Stimulated activated CD4-positive, alpha-beta T cell treated with anti-CD3 and anti-CD28 coated beads, TNF-alpha, amount 100 ng/mL, for 1 hour (primary cell): ENCODE measurements at places on chromosomes 3 and 15.

GRCh38 chr3:130748981-130749380, 2.4 kb upstream of the PIK3R4 start:
- DNase-seq: no peak

GRCh38 chr3:39065197-39065596, 13.4 kb downstream of the WDR48 start:
- DNase-seq: no peak

DNA sequence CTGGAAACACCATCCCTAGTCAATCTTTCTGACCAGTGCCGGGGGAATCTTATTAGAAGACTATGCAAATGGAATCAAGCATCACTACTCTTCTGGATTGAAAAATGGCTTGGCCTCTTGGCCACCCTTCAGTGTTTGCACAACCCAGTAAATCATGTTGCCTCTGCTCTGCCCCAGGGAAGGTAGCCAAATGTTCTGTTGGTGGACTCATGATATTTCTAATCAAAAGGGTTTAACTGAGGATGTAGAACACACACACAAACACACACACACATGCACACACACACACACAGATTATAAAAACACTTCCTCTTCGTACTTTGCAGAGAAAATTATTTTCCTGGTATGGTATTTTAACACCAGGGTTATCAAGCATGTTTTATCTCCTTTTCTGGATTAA, 7.9 kb downstream of the RBP2 start:
- DNase-seq: no peak

DNA sequence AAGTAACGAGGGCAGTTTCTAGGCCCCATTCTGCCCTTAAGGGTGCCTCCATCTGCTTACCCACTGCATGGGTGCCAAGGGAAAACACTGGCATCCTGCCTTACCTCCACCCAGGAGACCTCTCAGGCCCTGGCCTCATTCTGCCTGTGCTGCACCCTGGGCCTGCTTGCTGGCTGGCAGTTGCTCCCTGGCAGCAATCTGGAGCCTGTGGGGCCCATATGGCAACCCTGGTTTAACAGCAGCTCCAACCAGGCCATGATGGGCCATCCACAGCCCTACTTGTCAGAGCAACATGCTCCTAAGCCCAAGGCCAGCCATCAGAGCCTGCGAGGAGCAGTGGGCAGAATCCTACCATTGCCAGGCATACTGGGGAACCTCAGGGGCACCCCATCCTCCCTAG, 3.7 kb downstream of the C3orf18 start:
- DNase-seq: no peak

DNA sequence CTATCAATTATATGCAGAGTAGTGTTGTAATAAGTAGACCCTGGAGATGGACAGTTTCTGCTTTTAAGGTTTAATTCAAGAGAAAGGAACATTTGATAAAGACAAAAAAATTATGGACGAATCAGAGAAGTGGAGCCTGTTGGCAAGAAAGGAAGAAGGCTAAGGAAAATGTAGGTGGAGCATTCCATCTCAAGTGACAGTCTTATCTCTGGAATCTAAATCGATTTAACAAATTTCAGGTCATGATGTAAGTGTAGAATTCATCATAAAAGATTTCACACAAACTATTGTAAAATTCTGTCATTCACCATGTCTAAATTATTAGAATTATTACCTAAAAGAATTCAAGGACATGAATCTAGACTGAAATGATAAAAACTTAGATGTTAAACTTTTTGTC, 36.3 kb downstream of the TSC22D2 start:
- DNase-seq: no peak

DNA sequence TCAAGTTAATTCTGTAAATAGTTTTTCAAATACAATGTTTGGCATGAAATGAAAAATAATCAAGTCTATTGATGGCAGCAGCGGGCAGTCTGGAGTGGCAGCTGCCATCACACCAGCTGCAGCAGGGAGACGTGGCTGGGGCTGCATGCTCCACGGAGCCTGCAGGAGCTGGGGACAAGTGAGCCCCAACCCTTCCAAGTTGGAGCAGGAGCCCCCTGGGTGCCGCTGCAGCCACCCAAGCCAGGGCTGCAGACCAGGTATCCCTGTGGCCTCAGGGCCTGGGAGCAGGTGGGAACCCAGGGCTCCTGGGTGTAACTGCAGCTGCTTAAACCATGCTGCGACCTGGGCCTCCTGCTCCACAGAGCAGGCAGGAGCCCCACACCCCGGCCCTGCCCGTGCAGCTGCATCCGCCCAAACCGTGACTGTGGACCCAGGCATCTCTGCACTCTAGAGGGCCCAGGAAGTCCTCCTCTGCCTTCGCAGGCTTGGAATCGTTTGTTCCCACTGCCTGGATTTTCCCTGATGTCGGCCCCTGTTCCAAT, 257.4 kb downstream of the PLOD2 start:
- DNase-seq: no peak

- DNase-seq: no peak
Observed at GRCh38 chr3:52874160-52874701, 23.1 kb downstream of the STIMATE start.

DNA sequence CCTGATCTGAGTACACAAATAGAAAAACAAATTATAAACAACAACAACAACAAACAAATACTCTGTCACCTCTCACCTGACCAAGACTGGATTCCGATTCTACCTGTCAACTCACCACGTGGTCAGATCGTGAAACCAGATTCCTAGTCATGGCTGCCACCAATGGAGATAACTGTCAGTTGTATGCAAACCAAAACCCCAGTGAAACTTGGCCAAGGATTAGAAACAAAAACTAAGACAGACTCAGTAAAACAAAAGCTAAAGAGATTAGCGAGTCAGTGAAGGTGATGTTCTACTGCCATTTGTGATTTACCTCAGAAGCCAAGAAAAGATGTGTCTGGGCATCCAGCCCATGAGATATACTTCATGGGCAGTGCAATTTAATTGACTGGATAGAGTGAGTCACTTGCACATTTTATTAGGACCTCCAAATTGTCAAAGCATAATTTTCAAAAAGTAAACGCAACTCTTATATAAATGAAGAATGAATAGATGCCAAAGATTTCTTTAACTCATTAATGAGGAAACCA, 31.1 kb downstream of the PHLDB2 start:
- DNase-seq: no peak

DNA sequence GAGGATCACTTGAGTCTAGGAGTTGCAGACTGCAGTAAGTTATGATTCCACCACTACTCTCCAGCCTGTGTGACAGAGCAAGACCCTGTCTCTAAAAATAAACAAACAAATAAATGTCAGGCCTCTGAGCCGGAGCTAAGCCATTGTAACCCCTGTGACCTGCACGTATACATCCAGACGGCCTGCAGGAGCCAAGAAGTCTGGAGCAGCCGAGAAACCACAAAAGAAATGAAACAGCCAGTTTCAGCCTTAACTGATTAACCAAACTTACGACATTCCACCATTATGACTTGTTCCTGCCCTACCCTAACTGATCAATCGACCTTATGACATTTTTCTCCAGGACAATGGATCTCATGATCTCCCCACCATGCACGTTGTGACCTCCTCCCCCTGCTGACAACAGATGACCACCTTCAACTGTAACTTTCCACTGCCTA, 32.5 kb upstream of the ZKSCAN7 start:
- DNase-seq: no peak

DNA sequence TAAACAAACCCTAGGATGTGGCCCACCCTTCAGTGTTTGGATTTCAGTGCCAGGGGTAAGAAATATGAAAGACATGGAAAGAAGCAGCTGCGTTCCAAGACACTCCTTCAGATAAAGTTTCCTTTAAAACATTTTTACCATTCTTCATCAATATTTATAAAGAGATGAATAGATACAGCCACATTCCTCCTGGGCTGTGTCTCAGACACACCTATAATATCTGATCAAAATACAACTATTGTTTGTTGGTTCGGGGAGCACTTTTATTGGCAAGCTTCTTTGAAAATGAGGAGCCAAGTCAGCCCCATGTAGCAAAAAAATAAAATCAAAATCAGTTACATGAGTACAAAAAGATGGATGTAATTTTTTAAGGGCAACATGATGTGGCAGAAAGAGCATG, 53.2 kb downstream of the RPL22L1 start:
- DNase-seq: no peak

DNA sequence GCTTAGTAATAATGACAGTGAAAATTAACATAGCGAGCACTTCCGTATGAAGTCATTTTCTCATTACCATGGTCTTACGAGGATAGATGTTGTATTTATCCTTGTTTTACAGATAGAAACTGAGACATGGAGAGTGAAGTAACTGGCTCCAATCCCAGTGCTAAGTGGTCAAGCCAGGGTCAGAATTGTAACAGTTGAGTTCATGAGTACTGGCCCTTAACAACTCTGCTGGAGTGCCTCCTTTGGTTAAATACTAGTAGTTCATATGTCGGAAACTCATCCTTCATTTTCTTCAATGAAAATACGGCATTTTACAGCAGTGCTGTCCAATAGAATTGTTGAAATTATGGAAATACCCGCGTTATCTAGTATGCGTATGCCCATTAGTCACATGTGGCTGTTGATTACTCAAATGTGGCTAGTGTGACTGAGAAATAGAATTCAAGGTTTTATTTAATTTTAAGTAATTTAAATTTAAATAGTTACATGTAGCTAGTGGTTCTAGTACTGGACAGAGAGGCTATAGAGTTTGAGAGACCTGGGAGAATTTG, 32.5 kb downstream of the FNDC3B start:
- DNase-seq: no peak

DNA sequence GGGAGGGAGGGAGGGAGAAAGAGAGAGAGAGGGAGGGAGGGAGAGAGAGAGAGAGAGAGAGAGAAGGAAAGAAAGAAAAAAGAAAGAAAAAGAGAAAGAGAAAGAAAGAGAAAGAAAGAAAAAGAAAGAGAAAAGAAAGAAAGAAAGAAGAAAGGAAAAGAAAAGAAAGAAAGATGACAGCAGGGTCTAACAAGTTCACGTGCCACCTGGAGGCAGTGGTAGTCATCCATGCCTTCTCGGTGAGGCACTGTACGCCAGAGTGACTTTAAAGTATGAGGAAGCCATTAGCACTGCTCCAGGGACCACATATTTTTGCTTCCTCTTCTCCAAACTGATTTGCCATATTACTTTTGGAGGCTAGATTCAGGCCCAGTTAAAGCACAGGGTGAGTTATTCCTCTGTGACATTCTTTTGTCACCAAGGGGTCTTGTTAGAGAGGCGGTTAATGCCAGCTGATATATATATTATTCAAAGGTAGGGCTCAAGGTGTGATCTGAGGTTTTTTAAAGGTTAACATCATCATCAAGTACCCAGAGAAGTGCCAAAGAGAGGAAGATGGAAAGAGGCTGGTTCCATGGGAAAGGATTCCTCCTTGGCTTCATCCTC, at the start of gene HTR3D:
Gene HTR3D (plus strand): TSS at position 556 of the 606 bp plus-strand sequence. CDS start 0 bp downstream, at position 556.
- DNase-seq: no peak

DNA sequence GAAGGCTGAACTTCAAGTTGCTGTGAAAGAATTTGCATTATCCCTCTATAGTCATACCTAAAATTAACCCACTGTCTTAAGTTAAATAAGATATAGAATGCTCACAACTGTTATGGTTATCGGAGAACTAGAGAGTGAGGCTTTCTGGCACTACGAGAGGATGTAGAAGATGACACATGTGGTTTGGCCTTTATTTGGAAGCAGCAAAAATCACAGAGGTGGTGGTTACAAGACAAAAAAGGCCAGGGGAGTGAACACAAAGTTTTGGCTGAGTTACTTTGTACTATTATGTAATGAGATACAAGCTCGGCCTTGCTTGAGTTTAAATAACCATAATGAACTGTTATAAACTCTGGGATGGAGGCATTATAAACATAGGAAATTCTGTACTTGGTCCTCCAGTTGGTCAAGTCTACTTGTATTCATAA, 78.3 kb upstream of the ICE2 start:
- DNase-seq: no peak

DNA sequence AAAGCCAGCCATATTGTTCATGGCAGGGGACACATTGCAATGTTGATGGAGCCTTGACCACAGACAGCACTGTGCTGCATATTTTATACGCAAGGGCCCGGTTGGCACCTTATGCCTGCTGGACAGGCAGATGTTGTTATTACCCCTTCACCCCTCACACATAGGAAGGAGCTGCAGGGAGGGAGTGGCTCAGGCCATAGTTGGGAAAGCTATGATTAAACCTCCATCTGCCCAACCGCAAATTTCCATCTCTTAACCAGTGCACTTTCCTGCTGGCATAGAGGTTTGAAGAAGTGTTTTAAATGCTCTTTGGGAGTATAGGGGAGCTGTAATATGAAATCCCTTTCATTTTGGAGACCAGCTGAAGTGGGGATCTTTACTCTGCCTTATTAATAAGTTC, 224.7 kb downstream of the CACNA2D3 start:
- no peak for DNase-seq

DNA sequence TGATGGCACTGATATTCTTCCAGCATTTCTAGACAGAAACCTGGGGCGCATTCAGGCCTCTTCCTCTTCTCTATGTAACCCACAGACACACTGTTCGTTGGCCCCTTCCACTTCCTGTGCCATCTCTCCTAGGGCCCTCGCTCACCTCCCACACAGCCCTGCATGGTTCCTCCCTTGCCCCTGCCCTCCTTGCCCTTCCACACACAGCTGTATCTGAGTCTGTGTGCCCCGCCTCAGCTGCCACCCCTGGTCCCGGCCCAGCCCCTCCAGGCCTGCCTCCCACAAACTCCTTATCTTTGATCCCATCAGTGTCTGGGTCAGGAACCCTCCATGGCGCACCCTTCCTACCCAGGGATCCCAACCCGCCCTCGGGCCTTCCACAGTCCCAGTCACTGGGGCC, 37.9 kb downstream of the RAB6B start:
- DNase-seq: no peak

- no peak for DNase-seq
Observed at GRCh38 chr3:52534281-52535183, 875 bp upstream of the NT5DC2 start.

GRCh38 chr3:120708408-120708807, 26.4 kb upstream of the HGD start:
- no peak for DNase-seq

- no peak for DNase-seq
Observed at GRCh38 chr3:38468765-38469164, 15.1 kb downstream of the ACVR2B start.

- DNase-seq: no peak
Observed at GRCh38 chr3:64130436-64130835, 94.8 kb downstream of the PRICKLE2 start.

- DNase-seq: no peak
Observed at GRCh38 chr3:45688194-45688881, 858 bp upstream of the SACM1L start.

- no peak for DNase-seq
Observed at GRCh38 chr3:50602595-50603191, 8.9 kb downstream of the CISH start.

GRCh38 chr15:67225336-67225735, 29.1 kb downstream of the AAGAB start:
- DNase-seq: no peak
